ENCODE measurements at places on chromosomes 2 and 18.

DNA sequence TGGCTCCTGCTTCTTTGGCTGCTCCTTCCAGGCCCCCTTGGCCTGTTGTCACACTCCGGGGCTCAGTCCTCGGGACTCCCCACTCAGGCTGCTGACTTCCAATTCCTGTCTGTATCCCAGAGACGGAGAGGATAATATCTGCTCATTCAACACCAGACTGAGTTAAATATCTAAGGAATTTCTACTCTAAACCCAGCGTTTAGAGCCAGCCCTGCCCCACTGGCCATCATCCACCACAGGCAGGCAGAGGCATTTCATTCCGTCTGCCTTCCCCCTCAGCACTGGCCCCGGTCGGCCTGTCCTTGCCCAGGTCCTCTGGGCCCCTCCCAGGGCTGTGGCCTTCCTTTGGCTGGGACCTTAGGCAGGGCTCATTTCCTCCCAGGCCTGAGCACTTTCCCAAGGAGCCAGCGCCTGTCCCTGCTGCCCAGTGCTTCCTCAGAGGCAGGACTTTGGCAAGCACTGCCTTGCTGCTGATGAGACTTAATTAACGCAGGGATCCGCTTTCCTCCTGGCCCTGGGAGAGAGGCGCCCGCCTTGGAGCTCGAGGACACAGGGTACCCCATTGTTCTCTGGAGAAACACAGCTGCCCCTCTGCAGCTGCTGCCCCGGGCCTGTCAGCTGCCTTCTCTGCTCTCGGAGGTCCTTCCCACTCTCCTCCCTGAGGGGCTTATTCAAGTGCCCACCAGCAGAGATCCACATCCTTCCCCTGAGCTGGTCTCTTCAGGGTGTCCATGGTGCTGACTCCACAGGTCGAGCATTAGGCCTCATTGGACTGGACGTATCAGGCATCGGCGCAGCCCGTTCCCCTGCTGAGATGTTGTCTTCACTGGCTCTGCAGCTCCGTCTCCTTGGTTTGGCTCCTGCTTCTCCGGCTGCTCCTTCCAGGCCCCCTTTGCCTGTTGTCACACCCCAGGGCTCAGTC lies 42.8 kb downstream of the ATOH8 start:
- no peak for DNase-seq

DNA sequence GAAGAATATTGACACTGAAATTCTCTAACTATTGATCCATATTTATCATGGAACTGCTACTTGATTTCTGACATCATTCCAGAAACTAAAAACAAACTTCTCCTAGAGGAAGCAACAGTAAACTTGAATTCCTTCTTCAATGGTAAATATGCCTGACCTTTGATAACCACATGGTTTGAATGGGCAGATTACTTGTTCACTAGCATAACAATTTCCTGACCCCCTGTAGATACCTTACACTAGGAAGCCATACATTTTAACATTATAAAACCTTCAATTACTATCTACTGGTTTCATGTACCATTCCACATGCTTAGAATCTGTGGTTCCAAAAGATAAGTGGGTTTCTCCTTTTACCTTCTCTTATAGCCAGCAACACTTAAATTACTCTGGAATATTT lies 36.5 kb upstream of the DSG1 start:
- no peak for DNase-seq

DNA sequence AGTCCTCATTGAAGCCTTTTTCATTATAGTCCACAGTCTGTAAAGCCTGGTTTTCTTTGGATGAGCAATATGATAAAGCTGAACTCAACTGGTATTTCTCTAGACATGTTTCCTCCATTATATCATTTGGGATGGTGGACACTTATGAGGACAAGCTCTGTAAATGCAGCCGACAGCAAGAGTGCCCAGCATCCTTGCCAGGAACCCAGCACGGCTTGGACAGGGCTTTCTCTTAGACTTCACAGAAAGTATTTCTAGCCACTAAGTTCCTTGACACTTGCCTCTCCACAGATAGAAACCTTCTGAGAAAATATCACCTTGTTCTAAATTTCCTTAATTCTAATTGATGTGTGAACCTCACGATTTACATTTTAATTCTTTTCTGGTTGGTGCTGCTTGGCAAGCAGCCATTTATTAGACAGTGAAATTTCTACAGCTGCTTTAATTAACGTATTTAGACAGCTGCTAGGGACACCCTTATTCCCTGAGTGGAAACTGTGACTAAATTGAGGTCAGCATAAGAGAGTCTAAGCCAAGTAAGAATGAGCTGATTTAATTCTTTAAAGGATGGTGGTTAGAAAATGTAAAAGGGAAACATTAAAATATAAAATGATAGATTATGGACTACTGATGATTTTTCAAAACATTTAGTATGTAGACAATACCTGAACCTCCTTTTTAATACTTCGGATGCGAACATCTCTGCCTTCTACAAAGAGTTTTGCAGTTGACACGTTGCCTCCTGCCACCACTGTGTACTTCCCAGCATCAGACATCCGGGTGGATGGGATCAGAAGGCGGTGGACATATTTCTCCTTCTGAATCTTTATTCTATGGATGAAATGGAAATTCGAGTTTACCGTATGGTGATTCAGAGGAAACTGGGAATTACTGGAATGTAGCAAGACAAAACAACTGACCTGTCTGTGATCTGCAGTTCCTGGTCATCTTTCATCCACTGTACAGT lies 39.8 kb downstream of the TTN start:
- no peak for DNase-seq

GRCh38 chr2:177243476-177243875 lies 21.1 kb downstream of the NFE2L2 start:
- no peak for DNase-seq

- no peak for DNase-seq
Measured at GRCh38 chr2:62034715-62035114, 129.2 kb downstream of the COMMD1 start.

- DNase-seq, result no peak
Measured at GRCh38 chr2:71928734-71929481, 218.8 kb downstream of the CYP26B1 start.

DNA sequence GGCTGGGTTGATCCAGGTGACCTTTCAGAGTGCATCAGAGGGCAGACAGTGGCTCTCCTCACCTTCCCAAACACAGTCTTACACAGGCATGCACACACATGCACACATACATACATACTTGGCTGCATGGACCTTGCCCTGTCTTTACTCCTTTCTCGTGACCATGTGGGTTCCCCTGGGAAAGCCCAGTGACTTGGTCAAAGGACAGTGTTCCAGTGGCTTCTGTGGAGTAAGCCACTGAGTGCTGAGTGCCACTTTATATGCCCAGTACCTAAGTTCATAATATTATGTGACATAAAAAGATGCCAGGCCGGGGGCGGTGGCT lies 249.4 kb downstream of the MYCN start:
- DNase-seq, result no peak

DNA sequence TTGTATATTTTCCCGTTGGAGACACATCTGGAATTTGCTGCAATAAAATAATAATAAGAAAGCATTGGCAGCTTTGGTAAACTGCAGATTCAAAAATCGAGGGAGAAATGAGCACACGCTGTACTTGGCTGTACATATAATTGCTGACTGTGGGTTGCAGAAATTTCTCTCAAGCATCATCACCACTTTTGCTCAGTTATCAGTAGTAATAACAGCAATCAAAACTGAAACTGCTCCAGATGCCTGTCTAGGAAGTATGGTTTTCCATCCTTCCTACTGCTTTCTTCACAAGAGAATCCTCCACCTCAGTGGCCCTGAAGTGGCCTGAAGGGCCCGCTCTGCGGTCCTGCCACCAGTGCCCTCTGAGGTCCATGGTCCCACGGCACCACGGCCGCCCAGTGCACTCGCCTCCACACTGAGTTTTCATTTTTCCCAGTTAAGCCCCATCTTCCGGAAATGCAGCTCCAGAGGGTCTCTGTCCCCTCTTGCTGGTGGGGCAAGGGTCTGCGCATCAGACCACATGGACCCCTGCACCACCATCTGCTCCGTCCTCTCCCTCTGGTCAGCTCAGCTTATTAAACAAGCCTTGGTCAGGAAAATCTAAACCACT lies 3.9 kb downstream of the DUSP28 start:
- DNase-seq, result no peak

DNA sequence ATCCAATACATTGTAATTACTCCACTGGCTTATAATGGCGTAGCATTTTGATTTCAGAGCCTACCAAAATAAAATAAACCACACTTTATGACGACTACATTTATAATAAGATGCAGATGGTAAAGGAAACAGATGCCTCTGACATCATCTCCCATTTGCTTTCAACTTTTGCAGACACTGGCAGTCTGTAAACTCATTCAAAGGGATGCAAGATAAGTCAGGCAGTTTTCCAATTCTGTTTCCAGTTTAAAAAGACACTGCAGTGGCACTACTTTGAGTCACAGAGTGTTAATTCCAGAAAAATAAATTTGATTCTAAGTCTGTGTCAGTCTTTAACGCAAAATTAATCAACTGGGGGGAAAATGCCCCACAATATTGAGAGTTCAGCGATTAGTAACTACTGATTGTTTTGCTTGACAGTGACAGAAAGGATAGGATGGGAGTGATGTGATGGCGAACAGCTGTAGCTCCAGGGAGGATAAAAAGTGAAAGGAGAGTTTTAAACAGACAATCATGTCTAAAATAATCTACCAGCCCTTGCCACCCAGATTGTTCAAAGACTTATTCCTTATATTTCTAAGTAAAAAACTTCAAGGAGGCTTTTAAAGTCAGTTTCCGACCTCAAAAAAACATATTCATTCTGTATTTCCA lies 6.7 kb downstream of the DSEL start:
- DNase-seq, result no peak

DNA sequence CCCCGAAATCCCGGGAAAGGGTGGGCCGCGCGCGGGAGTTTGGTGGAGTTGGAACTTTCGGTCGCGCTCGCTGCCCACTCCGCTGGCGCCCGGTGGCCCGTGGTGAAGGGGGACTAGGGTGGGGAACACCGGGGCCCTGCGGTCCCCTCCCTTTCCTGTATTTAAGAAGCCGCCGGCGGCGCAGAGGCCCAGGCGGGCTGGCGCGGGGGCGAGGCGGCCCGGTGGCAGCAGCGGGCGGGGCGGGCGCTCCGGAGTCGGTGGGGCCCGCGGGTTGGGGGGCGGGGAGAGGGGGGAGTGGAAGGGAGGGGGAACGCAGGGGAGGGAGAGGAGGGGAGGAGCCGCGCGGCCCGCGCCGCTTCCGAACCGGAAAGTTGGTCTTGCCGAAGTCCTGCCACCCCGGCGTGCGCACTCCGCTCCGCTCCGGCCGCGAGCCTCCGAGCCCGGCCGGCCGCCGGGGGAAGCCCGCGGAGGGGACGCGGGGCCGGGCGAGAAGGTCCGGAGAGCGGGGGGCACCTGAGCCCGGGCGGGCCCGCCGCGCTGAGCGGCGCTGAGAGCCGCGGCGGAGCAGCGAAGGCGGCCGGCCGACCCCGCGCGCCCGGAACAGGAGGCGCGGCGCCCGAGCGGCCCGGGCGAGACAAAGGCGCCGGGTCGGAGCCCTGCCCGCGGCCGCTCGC lies 425 bp upstream of the SALL3 start:
- DNase-seq, result no peak

- no peak for DNase-seq
Measured at GRCh38 chr18:59658941-59659340, 38.3 kb downstream of the CCBE1 start.

DNA sequence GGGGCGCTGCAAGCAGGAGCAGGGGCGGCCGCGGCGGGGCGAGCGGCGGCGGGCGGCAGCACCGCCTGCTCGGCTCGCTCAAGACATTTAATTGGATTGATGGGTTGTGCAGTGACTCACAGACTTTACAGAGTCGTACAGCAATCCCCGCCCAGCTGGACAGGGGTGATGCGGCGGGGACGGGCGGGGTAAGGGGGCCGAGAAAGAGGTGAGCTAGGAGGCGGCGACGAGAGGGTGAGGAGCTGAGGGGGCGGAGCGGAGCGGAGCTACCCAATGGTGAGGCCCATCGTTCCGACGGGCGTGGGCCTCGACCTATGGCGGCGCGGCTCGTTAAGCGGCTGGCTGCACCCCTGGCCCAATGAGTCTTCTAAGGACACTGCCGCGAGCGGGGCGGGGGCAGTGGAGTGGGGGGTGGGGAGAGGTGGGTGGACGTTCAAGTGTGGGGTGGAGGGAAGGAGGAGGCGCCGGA lies 97.1 kb upstream of the SERTAD2 start:
- DNase-seq, result no peak

DNA sequence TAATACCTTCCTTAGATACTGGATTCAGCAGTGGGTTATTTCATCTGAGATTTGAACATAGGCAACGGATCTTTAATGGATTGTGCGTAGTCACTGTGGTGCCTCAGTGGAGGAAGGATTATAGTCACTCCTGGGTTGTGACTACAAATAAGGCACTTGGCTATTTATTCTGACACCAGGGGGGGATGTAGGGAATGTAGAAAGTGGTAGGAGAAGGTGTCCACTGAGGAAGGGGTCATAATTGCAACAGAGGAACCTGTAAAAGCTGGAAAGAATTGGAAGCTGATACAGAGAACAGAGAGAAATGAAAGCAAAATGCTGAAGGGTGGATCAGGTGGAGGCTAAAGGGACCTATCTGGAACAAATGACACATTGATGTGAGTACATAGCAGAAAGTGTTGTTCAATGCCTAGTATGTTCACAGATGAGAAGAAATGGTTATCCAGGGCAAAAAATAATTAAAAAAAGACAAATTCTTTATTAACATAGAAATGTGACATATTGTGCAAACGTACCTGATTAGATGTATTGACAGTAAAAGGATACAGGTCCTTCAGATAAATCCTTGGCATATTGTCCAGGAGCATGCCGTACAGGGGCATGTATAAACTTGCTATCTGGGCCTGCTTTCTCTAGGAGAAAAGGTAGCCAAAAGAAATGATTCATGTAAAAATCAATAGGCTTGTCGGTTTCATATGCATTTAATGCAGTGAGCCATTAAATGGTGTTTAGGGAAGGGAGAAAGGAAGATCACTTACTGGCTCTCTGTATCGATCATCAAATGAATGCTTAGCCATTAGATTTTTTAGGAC lies 91.2 kb upstream of the CCDC195 start:
- no peak for DNase-seq

DNA sequence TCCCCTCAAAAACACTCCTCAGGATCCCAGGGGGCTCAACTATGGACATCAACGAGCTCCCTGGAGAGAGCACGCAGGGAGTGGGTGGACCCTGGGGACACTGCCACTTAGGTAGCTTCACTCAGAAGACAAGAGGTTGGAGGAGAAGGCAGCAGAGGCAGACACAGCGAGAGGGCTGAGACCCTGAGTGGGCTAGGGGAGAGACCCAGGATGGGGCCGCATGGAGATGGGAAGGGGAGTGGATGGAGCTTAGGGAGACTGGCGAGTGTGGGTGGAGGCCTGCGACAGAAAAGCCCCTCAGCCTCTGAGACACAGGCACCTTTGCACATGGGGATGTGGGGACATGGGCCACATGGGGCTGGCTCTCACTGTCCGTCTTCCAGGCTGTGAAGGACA lies 70.9 kb downstream of the ASB1 start:
- DNase-seq, result no peak

GRCh38 chr2:235026649-235027557 lies 75.1 kb downstream of the SH3BP4 start:
- peak; percentile 93 for DNase-seq

GRCh38 chr2:240455647-240456446 lies 20.4 kb downstream of the GPC1 start:
- no peak for DNase-seq

All from lower leg skin (tissue), 4 donors.